ENCODE measurements at places on chromosomes 1 and 21.

GRCh38 chr1:43352881-43353280 is 5.9 kb upstream of the CDC20 start:
- no peak for DNase-seq

DNA sequence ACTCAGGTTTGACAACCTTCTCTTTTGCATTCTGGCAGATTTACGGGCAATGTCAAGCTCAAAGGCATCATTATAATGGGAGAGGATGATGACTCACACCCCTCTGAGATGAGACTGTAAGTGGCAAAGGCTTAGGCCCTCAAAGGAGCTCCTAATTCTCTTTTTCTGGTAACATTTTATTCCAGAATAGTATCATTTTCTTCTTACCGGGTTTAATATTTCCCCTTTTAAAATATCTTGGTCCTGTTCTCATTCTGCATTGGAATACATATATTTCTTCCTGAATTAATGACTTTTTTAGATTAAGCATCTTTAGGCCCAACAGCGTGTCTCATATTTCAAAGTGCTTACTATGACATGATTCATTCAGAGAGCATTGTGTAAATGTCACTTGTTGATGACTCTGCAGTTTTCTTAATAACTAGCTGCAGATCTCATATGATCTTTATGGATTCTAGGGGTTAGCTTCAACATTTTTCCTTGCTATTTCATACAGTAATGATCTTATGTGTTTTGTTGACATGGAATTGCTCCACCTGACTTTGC is 1.7 kb downstream of the PITHD1 start:
- DNase-seq = peak; percentile 43

- no peak for DNase-seq
Observed at GRCh38 chr1:114648503-114648902, 21.3 kb downstream of the DENND2C start.

- no peak for DNase-seq
Observed at GRCh38 chr1:17689011-17689410, 66.1 kb upstream of the ACTL8 start.

GRCh38 chr21:44529011-44529421 is 11.0 kb downstream of the KRTAP10-1 start:
- no peak for DNase-seq

DNA sequence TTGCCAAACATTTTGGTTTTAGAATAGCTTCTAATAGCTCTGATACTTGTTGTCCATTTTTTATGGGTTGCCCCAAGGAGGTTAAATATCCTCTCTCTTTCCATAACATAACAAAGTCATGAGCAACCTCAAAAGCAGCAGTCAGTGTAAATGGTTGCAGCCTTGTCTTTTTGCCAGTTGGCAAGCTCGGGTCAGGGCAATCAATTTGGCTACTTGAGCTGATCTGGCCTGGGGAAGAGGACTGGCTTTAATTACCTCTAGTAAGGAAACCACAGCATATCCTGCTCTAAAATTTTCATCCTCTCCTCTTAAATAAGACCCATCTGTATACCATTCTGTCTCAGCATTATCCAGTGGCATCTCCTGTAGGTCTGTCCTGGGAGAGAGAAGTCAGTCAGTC is 21.2 kb upstream of the FMO4 start:
- peak; percentile 23 for DNase-seq

DNA sequence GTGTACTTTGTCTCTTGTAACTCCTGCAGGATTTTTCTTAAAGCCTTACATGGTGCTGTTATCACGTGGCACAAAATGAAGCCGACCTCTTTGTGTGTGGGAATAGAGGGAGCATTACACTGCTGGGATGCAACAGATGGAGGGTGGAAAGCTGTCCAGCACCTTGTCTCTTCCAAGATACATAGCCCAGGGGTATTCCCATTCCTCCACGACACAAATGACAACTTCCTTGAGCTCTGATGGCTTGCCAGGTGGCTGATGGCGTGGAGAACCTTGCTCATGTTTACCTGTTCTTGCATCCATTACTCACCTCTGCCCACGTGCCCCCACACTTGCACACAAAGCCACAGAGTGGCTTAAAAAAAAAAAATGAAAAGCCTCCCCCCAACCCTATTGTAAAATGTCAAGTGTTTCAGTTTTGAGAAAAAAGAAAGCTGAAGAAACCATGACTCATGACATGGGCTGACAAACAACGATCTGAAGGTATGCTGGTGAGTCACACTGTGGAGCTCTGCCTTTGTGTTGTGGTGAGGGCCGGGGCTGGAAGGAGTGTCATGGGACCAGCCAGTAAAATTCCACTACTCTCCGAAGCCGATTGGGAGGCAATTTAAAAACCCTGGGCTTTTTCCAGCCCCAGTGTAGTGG is 32.0 kb upstream of the ATP5PO start:
- peak; percentile 97 for DNase-seq

DNA sequence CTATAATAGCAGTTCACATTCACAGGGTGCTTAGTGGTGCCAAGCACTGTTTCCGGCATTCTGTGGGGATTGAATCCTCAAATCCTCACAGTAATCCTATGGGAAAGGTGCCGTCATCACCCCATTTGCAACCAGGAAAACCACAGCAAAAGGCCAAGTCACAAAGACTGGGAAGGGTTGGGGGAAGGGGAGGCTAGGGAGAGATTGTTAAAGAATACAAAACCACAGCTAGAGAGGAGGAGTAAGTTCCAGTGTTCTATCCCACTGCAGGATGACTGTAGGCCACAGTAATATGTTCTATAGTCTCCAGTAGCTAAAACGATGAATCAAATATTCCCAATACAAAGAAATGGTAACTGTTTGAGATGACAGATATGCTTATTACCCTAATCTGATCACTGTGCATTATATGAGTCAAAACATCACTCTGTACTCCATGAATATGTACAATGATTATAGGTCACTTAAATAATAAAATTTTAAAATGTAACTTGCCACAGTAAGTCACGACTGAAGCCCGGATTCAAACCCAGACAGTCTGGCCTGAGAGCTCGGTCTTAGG is 256.8 kb downstream of the TOMM20 start:
- peak; percentile 81 for DNase-seq

GRCh38 chr1:15152318-15153183 is 996 bp upstream of the TMEM51 start:
- DNase-seq = peak; percentile 93

DNA sequence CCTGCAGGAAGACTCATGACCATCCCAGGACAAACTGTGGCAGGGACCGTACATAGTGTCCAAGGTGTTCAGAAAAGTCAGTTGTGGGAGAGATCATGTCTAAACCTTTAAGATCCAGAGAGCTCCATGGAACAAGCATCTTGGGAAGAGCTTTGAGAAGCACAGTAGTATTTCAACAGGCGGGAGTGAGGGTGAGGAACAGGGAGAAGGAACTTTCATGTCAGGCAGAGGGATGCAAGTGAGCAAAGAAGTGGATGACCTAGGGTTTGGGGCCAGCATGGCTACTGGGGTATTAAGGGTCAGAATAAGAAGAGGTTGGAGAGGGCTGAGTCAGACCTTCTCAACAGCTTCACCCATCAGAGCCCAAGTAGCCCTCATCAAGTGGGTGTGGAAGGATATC is 147.9 kb upstream of the ETV3 start:
- DNase-seq = no peak

DNA sequence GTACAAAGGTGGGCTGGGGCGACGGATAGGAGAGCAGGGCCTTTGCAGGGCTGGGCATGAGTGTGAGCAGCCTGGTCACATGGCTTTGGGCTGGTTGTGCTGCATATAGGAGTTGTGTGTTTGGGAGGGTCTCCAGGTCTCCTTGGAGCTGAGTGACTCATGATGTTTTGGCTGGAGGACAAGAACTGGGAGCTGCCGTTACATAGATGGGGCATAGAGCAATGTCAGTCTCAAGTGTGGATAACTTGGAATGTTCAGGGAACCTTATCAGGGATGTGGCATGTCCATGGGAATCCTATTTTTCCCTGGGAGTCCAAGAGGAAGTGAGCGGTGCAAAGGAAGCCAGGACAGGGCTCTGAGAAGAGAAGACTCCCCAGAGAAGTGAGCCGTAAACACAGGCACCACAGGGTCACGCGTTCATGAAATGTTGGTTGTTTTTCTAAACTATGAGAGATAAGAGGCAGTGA is 136.4 kb upstream of the KCNE2 start:
- peak; percentile 91 for DNase-seq

- DNase-seq = no peak
Observed at GRCh38 chr1:23387494-23387893, 17.9 kb upstream of the ZNF436 start.
